Activated CD4-positive, alpha-beta memory T cell treated with anti-CD3 and anti-CD28 coated beads for 36 hours (primary cell): ENCODE measurements at places on chromosomes 11 and 22. TPM values are rescaled to one million over a fixed set of nuclear protein-coding genes. Genes with fewer than 3 reads are reported as not detected.

DNA sequence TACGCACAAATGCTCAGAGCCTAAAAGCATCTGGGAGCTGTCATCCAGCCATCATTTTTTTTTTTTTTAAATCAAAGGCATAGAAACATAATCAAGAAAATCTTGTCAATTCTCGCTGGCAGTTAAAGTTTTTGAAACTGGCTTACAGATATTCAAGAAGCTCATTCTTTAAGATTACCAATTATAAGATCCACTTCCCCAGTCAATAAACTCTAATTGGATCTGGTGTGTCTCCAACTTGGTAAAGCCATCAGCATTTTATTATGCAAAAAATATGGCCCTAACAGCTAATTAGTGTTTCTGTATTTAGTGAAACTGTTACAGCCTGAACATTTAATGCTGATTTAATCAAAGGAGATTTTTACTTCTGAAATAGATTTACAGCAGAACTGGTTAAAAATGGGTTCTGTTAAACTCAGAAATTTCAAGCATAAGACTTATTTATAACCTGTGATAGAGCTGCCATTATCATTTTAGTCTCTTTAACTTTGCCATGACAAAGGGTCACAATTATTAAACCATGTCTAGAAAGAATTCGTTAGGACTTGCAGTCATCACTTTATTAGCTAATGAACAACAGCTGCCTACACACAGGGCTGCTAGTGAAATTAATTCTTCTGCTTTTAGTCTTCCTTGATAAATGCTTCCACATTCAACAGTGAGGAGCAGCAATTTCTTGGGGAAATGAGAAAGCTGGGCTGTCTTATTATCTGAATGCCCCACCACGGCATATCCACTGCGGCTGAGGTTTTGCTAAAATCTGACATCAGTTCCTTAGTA is 176.4 kb upstream of the PITPNB start:
- DNase-seq: no peak

GRCh38 chr22:39938509-39939111 is 21.6 kb upstream of the TMA7B start:
- DNase-seq: peak; percentile 78

GRCh38 chr11:85827748-85828639 is 17.1 kb upstream of the SYTL2 start:
- peak; percentile 45 for DNase-seq

DNA sequence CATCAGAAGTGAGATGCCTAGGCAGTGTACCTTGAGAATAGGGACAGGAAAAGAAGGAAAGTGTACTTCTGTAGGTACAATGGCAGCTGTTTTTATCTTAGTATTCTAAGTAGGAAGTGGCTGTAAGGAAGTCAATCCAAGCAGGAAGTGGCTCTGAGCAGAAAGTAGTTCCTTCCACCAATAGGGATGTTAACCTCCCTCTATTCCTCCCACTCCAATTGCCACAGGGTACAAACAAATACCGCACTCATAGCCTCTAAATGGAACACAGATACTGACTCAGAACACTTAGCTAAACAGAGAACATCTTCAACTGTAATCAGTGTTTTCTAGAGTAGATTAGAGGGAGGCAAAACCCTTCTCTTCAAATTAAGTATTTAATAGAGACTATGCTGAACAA is 10.6 kb downstream of the LRRC55 start:
- no peak for DNase-seq

- no peak for DNase-seq
Observed at GRCh38 chr11:72864702-72865655, 50.8 kb downstream of the ATG16L2 start.

GRCh38 chr11:118909619-118910308 is 16.0 kb downstream of the BCL9L start:
- DNase-seq: no peak

DNA sequence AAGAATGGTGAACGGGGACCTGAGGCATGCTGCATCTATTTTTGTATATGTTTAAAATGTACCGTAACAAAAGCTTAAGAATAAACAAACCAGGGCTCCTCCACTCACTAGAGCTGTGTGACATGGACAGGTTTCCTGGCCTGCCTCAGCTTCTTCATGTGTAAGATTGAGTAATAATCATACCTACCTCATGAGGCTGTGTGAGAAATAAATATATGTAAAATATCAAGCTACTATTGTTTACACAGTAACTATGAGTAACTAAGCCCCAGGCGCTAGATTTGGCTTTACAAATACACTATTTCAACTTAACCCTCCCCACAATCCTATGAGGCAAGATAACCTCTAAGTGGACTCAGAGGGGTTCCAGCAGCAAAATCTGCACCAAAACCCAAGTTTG is 66.4 kb downstream of the SMCO4 start:
- DNase-seq: no peak

GRCh38 chr22:17780116-17780740 is 6.0 kb upstream of the BID start:
- DNase-seq: peak; percentile 57

- DNase-seq: no peak
Observed at GRCh38 chr22:33337524-33337923, 279.3 kb upstream of the SYN3 start.

DNA sequence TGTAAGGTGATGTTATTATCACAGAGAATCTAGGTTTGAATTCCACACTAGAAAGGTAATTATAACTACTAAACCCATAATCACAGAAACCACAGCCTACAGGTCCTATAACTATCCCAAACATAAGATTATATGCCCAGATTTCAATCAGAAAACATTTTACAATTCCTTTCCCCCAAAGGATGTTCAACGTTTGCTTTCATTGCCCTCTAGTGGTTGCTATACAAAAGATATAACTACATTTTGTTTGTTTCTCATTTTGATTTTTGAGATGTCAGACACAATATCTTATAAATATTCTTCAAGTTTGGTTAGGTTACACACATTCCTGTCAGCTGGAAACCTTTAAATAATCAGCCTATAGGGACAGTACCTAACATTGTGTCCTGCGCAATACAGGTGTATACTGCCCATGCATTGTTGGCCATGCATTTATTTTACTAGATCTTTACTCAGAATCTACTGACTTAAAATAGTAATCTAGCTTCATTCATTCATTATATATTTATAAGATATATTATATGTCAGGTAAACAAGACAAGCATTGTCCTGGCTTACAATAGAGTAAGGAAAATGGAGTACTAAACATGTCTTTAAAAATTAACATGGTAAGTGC is 530.5 kb upstream of the CCDC90B start:
- no peak for DNase-seq

DNA sequence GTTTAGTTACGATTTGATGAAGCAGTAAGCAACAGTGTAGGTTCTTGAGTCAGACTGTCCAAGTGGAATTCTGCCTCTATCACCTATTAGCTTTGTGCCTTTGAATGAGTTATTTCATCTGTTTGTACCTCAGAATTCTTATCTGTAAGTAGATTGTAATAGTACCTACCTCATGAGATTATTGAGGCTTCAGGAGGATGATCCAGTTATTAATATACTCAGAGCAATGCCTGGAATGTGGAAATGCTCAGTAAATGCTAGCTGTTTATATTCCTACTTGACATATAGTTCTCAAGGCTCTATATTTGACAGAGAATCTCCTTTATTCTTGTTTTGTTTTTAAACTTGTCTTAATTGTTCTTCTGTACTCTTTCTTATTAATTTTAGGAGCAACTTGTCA is 70.1 kb downstream of the SFI1 start:
- no peak for DNase-seq

GRCh38 chr11:70637186-70637800 is 239.0 kb downstream of the CTTN start:
- no peak for DNase-seq

GRCh38 chr11:91435694-91436395 is 788.8 kb upstream of the FAT3 start:
- DNase-seq: no peak

DNA sequence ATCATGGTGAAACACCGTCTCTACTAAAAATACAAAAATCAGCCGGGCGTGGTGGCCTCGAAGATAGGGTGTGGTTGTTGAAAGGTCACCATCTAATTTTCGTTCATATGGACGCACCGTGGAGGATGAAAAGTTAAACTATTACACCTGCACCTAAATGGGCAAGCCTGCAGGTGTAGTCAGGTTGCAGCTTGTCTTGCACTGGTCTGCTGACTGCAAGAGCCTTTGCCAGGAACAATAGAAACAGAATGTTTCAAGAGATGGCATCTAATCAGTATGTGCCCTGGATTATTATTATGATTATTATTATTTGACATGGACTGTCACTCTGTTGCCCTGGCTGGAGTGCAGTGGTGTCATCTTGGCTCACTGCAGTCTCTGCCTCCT is 908 bp downstream of the NADSYN1 start:
- DNase-seq: no peak

DNA sequence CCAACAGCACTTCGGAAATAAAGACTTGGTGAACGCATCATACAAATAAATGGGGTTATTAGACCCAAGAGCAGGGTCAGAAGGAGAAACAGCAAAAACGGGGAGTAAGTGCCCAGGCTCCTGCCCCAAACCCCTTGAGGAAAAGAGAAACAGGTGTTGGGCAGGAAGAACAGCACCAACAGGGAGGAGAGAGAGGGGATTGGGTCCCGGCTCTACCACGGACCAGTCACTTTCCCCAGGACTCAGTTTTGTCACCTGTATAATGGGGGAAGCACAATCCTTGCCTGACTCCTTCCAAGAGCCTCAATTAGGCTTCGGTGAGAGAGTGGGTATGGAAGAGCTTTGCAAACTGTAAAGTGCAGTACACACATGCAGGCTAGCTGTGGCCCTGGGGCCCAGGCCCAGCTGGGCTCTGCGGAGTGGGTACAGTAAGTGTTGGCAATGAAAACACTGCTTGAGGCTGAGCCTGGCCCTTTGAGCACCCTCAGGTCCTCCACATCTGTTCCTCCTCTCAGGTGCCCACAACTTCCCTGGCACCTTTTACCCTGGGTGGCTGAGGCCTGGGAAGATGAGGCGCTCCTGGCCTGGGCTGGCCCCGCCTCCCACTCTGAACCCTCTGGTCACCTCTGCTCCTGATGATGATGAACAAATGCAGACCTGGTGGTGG is 8.9 kb downstream of the SLC29A2 start:
- DNase-seq: no peak

- DNase-seq: peak; percentile 82
Observed at GRCh38 chr22:28442264-28442710, 237.4 kb downstream of the TTC28 start.

DNA sequence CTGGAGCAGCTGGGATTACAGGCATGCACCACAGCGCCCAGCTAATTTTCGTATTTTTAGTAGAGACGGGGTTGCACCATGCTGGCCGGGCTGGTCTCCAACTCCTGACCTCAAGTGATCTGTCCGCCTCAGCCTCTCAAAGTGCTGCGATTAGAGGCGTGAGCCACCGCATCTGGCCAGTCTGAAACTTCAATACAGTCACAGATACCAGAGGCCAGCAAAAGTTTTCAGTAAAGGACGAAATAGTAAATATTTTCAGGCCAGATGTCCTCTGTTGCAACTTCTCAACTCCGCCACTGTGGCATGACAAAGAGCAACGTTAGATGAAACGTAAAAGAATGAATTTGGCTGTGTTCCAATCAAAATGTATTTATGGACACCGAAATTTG is 403.6 kb downstream of the MN1 start:
- DNase-seq: no peak

DNA sequence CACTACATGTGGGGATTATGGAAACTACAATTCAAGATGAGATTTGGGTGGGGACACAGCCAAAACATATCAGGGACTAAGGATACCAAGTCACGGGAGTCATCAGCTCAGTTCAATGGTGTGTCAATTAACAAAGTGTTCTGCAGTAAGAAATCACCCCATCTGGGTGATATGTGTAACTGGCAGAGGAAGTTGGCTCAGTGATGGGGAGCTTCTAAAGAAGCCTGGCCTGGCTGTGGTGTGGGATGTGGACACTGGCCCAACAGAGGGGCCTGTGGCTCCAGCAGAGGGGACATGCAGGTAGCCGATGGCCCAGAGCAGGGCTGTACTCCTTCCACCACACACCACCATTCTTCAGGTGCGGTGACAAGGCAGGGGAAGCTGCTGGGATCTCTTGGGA is 31.6 kb downstream of the RPS6KA4 start:
- DNase-seq: no peak

DNA sequence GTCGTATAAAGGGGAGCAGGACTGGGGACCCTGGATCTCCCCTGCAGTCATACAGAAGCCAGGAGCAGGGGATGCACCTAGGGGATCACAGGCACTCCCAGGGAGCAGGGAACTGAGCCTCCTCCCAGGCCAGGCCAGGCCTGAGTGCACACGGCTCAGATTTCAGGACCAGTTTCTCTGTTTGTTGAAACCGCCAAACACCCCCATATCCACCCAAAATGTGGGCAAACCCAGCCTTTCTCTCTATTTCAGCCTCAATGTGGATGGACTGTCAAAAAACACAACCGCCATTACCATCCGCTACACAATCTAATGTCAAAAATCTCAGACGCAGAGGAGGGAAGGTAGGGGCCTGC is 17.5 kb downstream of the MN1 start:
- no peak for DNase-seq

DNA sequence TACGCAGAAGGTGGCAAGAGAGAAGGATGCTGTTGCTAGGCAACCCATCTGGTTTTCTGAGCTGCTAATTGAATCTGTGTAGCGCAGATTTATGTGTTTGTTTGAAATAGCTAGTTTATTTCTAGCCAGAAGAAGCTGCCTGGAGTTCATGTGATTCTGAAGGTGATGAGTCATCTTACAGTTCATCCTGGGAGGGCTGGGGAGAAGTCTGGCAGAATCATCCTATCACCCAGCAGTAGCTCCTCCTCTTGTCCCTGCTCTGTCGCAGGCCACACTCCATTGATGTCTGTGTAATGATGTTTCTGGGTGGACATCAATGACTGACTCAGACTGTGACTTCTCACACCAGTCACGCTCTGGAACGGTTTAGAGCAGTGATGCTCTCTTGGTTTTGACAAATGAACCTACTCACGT is 4.8 kb upstream of the FBXO7 start:
- DNase-seq: peak; percentile 9

DNA sequence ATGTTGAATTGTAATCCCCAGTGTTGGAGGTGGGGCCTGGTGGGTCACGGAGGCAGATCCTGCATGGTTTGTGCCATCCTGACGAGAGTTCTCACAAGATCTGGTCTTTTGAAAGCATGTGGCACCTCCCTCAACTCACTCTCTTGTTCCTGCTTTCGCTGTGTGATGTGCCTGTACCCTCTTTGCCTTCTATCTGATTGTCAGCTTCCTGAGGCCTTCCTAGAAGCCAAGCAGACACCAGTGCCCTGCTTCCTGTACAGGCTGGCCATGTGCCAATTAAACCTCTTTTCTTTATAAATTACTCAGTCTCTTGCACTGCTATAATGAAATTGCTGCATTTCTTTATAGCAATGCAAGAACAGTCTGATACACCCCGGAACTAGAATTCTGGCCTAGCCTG is 13.1 kb downstream of the PTPN5 start:
- peak; percentile 25 for DNase-seq

Gene DEFB131B
- not detected for total RNA-seq

Gene ZC3H12C
- total RNA-seq: 0.46 TPM

Gene OR2AG1
- total RNA-seq: not detected

Gene OSBP2
- 2.9 TPM for total RNA-seq

Gene POU2AF2
- not detected for total RNA-seq
